Stimulated activated CD4-positive, alpha-beta T cell treated with anti-CD3 and anti-CD28 coated beads, Interleukin-1b, Interleukin-23, amount 100 ng/mL, for 24 hours (primary cell): ENCODE measurements at places on chromosomes 5 and 9.

DNA sequence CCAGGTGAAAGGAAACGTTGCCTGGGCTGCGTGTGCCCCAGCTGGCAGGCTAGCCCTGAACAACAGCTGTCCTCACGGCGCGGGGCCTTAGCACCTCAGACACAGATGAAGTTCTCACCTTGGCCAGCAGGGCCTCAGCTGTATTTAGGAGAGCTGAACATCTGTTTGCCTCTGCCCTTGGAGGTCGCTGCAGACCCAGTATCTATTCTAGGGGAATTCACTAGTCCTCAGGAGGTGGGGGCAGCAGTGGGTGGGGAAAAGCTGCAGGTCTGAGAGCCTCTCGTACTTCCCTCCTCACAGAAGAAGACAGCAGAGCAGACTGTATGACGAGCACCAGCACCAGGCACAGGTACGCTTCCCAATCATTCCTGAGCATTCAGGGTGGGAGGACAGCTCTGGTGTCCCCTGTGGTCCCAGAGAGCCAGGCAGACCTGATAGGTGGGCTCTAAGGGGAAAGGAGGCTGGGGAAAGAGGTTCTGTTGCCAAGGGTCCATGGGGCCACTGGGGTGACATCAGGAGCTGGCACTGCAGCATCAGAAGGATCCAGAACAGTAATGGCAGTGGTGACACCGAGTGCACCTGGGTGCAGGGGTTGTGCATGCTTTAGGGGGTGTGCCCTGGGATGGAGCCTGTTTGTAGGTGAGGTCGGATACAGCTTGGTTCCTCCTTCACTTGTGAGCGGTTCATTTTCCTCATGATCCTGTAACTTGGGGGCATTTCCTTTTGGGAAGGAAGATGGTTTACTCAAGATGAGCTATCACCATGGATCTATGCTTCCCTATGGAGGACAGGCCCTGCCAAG is 13.8 kb downstream of the CD74 start:
- DNase-seq = no peak

DNA sequence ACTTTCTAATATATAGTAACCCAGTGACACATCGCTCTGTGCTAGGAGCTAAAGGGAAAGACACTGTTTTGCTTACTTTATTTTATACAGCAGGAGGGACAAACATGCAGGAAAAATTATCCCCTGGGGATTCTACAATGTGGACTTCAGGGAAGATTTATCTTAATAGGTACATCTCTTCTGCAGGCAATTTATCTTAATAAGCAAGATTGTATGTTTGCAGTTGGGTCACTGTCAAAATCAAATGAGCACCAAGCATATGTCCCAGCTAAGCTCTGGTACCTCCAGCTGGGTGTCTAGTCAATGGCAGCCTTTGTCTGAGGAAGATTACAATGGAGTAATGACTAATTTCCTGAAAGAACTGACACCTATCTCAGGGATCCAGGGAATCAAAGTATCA is 309.9 kb upstream of the PANK3 start:
- DNase-seq = no peak

GRCh38 chr5:132528021-132528420 is 15.3 kb downstream of the IL5 start:
- no peak for DNase-seq

DNA sequence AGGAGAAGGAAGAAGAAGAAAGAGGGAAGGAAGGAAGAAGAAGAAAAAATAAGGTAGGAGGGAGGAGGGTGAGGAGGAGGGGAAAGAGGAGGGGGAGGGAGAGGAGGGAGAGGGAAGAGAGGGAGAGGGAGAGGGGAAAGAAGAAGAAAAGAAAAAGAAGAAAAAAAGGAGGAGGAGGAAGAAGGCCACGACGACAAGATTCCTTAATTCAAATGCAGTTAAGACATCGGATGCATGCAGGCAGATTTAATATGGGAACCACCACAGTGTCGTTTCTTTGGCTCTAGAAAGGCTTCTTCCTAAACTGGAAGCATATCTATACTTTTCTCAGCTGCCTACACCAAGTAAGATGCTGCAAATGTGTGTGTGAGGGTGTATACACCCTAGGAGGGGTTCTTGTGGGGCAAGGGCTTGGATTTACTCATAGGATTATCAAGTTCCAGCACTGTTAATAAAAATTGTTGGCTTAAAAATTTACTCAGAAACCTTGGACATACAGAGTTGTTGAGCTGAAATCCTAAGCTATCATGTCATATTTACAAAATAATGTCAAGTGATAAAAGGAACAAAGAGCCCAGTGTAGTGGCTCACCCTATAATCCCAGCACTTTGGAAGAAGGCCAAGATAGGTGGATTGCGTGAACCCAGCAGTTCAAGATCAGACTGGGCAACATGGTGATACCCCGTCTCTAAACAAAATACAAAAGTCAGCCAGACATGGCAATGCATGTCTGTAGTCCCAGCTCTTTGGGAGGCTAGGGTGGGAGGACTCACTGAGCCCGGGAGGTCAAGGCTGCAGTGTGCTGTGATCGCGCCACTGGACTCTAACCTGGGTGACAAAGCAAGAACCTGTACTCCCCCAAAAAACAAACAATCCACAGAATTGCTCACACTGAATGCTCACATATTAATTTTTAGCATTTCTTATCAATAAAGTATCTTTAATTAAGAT is 108.5 kb downstream of the UBAP2 start:
- no peak for DNase-seq
